Daoy (cell line): ENCODE measurements at places on chromosomes 5 and 9.
A peak's percentile ranks its signal among the peaks of the same experiment; 100 is the strongest.

- DNase-seq: no peak
Measured at GRCh38 chr5:58228896-58229295, 231.0 kb downstream of the PLK2 start.

DNA sequence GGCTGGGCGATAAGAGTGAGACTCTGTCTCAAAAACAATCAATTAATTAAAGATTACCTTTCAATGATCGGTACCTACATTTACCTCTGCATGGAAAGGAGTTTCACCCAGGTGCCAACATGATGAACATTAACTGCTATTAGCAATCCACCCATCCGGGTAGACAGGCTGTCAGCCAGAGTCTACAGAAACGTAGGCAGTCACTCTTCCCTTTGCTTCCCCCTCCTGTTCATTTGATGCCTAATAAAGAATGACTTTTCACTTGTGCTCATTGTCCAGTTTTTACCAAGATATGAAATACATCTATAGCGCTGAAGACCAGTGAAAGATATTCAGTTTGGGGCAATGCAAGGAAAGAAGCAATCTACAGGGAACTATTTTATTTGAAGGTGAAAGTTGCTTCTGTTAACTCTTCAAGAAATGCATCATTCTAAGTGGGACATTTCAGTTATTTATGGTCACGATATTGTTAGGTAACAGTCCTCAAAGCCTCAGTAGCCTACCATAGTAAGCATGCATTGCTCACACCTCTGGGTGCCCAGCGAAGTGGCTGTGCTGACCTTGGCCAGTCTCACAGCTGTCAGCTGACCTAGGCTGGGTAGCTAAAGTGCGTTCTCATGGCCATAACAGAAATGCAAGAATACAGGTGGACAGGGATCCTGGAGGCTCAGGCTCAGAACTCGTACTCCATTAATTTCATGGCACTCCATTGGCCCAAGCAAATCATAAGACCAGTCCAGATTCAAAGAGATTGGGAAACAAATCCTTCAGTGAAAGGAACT is 87.2 kb upstream of the DMRT1 start:
- DNase-seq: no peak

DNA sequence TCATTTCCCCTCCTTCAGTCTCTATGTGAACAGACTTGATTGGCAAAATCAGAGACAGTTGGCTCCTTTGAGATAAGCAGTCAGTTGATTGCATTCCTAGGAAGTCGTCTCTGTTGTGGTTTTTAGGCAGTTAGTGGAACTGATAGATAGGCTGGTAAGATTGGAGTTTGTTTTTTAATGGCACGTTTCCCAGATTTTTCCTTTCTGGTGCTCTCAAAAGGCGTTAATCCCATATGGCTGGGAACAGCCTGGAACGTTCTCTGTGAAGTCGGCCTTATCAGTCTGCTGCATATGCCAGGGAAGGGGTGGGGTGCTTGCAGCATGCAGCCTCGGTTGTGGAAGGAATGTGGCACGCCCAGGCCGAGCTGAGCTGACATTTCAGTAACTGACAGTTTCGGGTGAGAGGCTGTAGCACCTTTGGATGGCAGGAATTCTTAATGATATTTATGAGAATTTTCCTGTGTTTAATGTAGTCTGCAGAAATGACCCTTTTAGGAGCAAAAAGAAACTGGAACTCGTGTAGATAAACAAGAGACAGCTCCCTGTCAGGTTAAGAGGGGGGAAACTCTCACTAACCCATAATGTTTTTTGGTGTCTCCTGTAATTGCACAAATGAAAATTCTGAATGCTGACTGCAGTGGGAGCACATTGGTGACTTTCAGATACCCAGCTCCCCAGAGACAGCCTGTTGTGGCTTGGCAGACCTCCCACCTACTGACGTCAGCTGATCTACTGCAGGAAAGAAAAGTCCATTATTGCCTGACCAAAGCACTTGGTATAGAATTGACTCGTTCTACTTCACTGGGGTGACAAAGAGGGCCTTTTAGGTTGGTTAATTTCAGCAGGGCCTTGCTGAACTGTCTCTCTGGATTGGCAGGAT is 6.3 kb downstream of the SPTAN1 start:
- DNase-seq: peak; percentile 92

GRCh38 chr5:58929726-58930125 is 346.9 kb downstream of the RAB3C start:
- DNase-seq: peak; percentile 24

- DNase-seq: no peak
Measured at GRCh38 chr9:121274851-121275250, 6.9 kb downstream of the GSN start.

GRCh38 chr9:129013674-129014073 is 14.5 kb downstream of the SH3GLB2 start:
- no peak for DNase-seq

DNA sequence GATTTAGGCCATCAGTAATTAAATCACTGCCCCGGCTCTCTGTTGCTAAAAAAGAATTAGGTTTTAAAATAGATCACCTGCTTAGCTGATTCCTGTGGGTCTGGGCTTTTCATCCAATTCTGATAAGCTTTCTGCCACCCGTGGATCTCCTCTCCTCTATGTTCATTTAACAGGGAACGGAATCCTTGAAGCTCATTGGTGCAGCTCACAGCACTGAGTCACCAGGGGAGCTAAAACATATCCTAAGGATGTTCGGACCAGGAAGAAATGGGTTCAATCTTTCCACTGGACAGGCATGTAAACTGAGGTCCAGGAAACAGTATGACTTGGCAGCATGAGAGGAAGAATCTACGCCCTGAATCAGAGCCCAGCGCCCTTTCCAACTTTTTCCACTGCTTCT is 267.1 kb upstream of the GRIA1 start:
- DNase-seq: no peak

DNA sequence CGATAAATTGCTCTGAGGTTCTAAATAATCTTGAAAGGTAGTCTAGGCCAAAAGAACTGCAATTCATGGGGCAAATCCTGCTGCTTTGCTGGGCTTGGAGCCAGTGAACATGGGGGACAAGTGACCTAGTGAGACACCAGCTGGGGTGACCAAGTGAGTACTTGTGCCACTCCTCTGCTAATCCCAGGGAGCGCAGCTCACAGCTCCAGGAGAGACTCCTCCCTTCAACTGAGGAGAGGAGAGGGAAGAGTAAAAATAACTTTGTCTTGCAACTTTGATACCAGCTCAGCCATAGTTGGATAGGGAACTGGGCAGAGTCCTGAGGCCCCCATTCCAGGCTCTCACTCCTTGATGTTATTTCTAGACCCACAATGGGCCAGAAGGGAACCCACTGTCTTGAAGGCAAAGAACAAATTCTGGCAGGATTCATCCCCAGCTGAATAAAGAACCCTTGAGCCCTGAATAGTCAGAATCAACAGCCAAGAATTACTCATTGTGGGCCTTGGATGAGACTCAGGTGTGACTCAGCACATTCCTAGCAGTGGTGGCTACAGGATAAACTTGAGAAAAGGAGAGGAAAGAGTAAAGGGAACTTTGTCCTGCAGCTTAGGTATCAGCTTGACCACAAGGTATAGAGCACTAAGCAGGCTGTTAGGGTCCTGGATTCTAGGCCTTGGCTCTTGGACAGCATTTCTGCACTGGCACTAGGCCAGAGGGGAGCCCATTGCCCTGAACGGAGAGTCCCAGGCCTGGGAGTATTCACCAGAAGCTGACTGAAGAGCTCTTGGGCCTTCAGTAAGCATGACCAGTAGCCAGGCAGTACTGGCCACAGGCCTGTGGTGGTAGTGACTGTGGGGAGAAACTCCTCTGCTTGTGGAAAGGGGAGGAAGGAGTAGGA is 288.3 kb upstream of the CDH18 start:
- DNase-seq: peak; percentile 88

GRCh38 chr5:123044926-123045617 is 8.5 kb upstream of the PPIC start:
- DNase-seq: no peak

DNA sequence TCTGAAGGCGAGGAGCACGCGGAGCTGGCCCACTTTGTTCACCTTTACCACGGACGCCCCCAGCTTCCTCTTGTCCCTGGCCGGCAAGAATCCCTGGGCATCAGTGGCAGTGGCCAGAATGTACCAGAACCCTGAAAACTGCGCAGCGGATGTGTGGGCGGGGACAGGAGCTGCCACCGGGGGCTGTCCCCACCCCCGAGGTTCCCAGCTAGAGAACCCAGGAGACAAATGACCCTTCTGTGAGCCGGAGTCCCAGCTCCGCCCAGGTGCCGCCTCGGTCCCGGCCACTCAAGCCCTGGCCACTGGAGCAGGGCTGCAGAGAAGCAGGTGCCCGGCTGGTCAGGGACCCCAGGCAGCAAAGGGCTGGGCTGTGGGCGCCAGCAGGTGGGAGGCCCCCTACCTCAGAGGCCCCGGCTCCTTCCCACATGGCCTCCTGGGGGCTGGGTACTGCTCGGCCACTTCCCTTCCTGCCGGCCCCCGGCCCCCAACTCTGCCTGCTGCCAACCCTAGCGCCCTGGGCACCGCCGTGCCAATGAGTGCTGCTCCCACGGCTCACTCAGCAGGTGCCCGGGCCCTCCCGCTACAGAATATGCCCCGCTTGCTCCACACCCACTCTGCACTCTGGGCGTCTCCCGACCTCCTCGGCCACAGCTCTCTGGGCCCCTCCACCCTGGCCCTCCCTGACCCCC is 713 bp downstream of the LCN10 start:
- DNase-seq: no peak

DNA sequence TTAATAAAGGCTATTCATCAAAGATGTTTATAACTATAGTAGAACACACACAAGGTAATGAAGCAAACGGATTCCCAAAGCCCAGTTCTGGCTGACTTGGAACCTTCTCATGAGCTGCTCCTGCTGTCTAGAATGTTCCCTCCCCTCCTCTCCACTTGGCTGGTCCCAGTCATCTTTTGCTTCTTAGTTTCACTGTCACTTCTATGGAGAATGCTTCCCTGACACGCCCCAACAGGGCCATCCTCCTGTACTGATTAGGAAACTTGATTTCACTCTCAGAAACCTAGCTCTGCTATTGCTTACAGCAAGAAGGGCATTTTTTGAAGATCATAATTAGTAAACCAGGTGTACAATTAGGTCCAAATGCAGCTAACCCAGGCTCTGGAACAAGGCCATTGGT is 3.2 kb upstream of the RAPGEF1 start:
- DNase-seq: no peak
